ENCODE measurements at places on chromosomes 5 and 9.
A peak's percentile ranks its signal among the peaks of the same experiment; 100 is the strongest.

DNA sequence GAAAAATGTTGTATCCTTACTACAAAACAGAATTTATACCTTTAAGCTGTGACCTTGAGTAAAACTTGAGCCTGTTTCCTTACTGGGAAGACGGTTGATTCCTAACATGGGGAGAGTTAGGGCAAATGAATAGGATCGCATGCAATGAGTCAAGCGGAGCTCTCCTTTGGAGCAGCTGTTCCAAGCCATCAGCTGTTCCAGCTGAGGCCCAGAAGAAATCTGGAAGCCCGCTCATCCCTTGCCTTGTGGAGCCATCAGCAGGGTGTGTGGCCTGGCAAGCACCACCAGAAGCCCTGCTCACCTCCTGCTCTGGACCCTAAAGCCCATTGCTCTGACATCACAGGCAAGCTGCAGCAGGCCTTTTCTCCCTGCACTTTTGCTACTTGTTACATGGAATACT is 8.0 kb downstream of the KIAA1191 start:
- no peak overlapping the region for H3K27ac ChIP-seq
- no peak overlapping the region for H3K4me3 ChIP-seq
- peaks cover 99% of the 10 kb centered on the region for H3K36me3 ChIP-seq

GRCh38 chr5:126483156-126483555 is 59.9 kb downstream of the GRAMD2B start:
- no peak for DNase-seq
- peak overlapping the region; percentile 35 for H3K27ac ChIP-seq
- H3K36me3 ChIP-seq, result peaks cover 94% of the 10 kb centered on the region
- H3K4me1 ChIP-seq, result peaks cover 10% of the 10 kb centered on the region

DNA sequence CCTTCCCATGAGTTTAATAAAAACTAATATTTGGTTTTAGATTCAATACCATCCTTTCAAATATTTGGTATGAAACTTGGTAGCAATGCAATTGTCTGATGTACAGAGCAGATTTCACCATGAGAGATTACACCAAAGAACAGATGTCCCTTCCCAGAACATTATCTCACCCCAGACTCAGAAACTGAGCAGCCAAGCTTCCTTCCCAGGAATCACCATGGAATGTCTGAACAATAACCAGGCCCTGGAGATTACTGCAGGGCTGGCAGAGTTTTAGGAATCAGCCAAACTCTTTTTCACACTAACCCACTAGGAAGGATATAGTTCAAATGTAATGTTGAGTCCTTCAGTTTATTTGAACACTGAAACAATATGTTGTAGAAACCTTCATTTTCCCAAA is 23.9 kb downstream of the CLTA start:
- no peak overlapping the region for H3K4me3 ChIP-seq
- H3K4me1 ChIP-seq, result peaks cover 49% of the 10 kb centered on the region
- H3K36me3 ChIP-seq, result peaks cover 89% of the 10 kb centered on the region
- no peak for DNase-seq

- no peaks in the 10 kb centered on the region for H3K4me1 ChIP-seq
- no peaks in the 10 kb centered on the region for H3K36me3 ChIP-seq
- no peaks in the 10 kb centered on the region for H3K27me3 ChIP-seq
- no peak overlapping the region for H3K27ac ChIP-seq
- no peak overlapping the region for H3K4me3 ChIP-seq
Measured at GRCh38 chr9:108511307-108511706, 344.5 kb downstream of the ACTL7B start.
